Activated CD4-positive, alpha-beta T cell treated with anti-CD3 and anti-CD28 coated beads for 1 hour (primary cell): ENCODE measurements at places on chromosomes 1 and 21.

DNA sequence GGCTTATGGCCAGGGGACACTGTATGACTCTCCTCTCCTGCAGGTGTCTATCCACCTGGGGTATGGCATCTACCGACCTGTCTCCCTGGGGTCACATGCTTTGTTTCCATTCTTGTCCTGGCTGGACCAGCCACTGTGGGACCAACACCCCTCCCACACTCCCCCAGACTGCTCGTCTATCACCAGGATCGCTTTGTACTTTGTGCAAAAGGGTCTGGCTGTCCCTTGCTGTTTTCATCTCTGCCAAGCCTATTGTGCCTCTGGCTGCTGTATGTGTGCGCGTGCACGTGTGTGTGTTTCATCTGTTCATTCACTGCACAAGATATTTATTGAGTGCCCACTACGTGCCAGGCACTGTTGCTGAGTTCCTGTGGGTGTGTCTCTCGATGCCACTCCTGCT is 25.5 kb downstream of the ETNK2 start:
- no peak for DNase-seq

GRCh38 chr1:224733027-224733911 is 117.2 kb downstream of the CNIH3 start:
- no peak for DNase-seq

DNA sequence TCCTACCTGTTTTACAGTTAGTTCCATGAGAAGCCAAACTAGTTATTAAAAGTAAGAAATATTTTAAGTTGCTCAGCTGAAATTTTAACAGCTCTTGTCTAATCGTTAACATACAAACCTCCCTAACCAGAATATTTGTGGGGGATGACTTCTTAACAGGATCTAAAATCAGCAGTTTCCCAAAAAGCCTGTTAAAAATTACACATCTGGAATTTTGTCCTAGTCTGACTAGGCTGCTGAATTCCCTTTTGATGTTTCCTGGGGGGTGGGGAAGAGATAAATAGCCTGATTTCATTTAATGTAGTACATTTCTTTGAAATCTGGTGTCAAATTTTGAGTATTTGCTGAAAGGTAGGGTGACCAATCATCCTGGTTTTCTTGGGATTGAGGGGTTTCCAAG is 78.8 kb upstream of the ARHGAP29 start:
- DNase-seq: no peak

- no peak for DNase-seq
Measured at GRCh38 chr1:93938461-93939145, 29.4 kb upstream of the GCLM start.

DNA sequence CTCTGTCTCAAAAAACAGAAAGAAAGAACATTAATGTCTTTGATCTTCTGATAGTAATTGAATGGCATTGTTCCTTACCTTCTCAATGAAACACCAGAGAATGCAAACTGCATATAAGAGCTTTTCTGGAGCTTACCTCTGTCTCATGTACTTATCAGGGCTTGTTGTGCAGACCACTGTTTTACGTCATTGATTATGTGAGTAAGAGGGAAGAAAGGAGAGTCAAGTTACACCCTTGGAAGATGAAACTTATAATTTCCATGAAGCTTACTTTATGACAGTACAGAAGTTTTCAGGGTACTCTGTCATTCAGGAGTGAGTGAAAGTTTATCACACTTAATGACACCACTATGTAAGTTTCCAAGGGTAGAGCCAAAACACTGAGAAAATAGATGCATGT is 49.0 kb upstream of the MAB21L3 start:
- no peak for DNase-seq

- DNase-seq: no peak
Measured at GRCh38 chr21:37751268-37751975, 164.8 kb downstream of the KCNJ6 start.

DNA sequence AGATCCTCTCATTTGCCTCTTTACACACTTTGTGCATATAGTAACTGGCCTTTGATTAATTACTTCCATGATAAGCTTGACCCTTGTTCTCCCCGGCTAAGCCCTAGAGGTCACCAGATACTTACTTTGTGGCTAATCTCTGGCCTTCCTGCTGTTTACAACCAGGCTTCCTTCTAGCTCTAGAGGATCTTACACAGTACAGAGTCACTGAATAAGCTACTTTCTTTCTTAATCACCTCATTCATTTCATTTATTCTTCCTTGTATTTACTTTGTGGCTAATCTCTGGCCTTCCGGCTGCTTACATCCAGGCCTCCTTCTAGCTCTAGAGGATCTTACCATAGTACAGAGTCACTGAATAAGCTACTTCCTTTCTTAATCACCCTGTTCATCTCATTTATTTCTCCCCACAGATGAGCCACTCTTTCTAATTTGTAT is 144.3 kb upstream of the C1orf21 start:
- no peak for DNase-seq

DNA sequence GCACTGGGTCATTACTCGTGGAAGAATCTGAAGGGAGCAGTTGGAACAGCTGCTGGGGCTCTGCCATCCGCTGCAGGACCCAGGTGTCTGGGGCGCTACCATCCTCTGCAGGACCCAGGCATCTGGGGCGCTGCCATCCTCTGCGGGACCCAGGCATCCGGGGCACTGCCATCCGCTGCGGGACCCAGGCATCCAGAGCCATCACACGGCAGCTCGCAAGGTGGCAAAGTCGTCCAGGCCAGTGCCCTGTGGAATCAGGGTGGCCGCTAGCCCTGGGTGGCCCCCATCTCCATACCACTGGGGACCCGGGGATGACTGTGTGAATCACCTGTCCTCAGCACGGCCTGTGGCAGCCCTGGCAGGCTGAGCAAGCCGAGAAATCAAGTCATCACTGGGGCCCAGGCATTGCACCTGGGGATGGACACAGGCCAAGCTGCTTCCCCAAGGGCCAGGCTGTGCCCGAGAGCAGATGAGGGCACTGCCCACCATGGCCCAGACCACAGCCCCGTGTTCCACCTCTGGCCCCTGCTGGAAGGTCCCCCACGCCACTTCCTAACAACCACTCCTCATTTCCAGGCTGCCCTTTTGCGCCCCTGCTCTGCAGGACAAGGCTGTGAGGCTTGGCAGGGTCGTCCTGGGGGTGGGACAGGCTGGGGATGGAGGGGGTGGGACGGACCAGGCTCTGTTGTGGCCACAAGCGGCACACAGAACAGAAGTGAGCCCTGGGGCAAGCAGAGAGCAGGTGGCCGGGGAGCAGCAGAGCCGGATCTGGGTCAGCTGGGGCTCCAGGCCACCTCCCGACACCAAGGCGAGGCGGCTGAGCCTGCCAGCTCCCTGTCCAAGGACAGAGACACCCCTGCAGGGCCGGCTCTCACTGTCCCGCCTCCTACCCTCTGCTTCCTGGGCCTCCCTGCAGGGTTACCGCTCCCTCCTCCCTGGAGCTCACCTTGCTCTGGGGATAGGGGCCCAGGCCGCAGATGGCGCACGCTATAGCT is 12.7 kb downstream of the GABRD start:
- no peak for DNase-seq

- no peak for DNase-seq
Measured at GRCh38 chr1:3444736-3445135, 9.7 kb upstream of the ARHGEF16 start.

GRCh38 chr1:3222042-3222692 is 153.2 kb downstream of the PRDM16 start:
- no peak for DNase-seq
